ENCODE measurements at places on chromosomes 3 and 15.

GRCh38 chr3:133425898-133426297 lies 26.0 kb downstream of the BFSP2 start:
- no peak for DNase-seq

- no peak for DNase-seq
Measured at GRCh38 chr3:48426401-48426909, 3.4 kb downstream of the PLXNB1 start.

DNA sequence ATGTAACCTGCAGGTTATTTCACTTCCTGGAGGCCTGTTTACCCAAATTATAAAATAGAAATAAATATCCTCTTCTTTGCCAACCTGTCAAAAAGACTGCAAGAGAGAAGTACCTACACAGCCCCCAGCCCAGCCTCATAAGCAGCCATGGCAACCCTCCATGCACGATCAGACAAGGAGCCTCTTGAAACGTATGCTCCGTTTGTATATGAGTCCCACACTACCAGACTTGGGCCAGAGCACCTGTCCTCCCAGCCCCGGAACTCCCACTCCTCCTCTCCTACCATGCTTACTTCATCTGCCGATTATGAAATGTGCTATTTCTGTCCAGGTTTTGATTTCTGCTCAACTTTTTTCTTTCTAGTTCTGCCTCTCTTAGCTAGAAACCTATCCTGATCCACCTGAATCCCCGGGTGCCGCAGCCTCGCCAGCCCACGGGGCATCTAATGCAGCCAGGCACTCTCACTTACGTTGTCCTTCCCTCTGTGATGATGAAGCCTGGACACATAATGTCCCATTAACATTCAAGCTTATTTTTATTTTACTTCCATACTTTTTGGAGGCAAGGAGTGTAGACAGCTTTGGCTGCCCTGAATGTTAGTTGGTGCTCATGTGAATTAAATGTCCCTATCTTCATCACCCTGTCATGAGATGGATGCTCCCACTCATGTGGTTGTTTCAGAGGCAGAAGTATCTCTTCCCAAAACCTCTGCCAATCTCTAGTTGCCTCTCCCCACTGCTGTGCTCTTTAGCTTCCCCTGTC lies 73.8 kb downstream of the MB21D2 start:
- no peak for DNase-seq

- no peak for DNase-seq
Measured at GRCh38 chr15:56383010-56383409, 17.8 kb downstream of the TEX9 start.

DNA sequence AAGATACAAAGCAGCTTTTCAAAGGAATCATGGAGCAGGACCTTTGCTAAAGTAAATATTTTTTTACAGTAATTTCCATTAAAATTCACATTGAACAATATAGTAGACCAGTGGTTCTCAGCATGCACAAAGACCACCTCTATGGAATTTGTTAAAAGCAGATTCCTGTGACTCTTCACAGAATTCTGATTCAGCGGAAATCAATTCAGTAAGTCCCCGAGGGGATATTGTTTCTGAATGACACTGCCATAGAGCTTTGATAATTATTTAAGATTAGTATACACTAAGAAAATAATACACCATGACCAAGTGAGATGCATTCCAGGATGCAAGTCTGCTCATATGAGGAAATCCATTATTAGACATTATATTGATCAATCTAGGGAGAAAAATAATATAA lies 161.9 kb upstream of the TNIK start:
- DNase-seq = no peak

DNA sequence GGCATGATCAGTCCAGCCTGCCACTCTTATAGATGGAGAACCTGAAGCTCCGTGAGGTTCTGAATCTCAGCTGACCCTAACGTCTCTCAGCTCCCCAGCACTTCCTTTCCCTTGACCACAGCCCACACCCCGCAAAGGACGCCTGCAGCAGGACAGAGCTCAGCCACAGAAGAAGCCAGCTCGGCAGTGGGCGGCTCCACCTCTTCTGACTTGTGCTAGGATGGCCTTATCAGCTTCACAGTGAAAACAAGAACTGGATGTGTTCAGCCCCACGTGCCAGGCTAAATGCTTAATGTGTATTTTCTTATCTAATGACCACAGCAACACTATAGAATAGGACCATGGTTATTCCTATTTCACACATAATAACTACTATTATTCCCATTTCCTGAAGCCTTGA lies 127.6 kb downstream of the ARNT2 start:
- no peak for DNase-seq

GRCh38 chr3:20161714-20162113 lies 24.3 kb downstream of the SGO1 start:
- no peak for DNase-seq

GRCh38 chr3:185793381-185793780 lies 31.5 kb downstream of the IGF2BP2 start:
- no peak for DNase-seq

DNA sequence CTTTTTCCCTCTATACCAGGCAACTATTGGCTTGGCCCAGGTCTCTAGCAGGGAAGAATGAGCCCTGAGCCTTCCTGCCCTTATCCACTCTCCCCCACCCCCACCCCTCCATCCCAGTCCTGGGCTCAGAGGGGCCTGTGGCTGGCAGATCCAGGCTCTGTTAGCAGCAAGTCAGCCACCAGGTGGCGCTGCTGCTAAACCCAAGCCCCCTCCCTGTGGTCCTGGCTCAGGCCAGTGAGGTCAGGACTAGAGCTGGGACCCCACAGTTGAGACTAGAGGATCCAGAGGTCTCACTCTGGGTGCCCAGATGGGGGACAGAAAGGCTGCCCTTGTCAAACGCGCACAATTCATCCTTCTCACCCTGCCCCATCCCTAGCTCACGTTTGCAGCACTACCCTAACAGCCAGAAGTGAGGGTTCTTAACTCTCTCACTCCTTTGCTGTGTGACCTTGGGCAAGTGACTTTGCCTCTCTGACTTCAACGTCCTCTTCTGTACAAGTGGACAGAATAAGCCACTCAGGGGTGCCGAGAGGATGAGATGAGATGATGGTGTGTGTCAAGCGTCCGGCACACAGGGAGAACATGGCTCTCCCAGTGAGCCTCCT lies 46.8 kb upstream of the SLC6A1 start:
- DNase-seq = no peak

GRCh38 chr3:45381168-45381852 lies 7.1 kb upstream of the LARS2 start:
- DNase-seq = no peak

- DNase-seq = no peak
Measured at GRCh38 chr15:95329362-95329761, 1001.1 kb upstream of the NR2F2 start.

GRCh38 chr3:18886331-18886730 lies 262.0 kb upstream of the KCNH8 start:
- no peak for DNase-seq

Measured in NCI-H226 (cell line).